T-helper 2 cell (primary cell): ENCODE measurements at places on chromosomes 16 and 17.
A peak's percentile ranks its signal among the peaks of the same experiment; 100 is the strongest.

DNA sequence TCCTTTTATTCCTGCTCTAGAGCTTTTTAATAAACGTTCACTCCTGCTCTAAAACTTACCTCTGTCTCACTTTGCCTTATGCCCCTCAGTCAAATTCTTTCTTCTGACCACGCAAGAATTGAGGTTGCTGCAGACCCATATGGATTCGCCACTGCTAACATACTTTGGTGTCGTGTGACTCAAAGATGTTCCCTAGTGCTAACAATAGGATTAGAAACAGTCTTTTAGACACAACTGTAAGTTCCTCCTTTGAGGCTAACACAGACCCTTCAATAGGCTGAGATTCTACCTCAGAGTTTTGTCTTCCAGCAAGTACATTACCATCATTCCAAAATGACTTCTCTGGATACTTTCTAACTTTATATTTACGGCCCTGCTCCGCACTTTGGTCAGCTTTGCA lies 149.5 kb upstream of the COX10 start:
- DNase-seq: no peak

GRCh38 chr17:14818469-14818868 lies 446.7 kb downstream of the PMP22 start:
- DNase-seq: no peak

DNA sequence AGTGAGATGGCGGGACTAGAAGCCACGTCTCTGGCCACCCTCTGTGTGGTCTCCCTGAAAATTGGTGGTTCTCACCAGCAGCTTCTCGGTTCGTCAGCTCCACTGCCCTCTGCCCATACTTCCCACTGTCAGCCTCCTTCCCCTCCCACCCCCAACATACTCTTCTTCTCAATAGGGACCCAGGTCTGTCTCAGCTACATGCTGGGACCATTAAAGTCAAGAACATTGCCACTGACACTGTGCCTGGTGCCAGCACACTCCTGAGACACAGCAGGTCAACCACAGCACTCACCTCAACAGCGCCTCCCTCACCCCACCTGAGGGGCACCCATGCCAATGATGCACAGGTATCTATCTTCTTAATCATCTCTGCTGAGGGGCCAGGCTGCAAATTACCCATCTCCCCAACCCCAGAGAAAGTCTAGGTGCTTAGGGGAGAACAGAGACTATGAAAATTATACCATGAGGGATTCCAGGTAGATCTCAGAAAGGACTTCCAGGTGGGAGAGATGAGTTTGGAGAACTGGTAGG lies 1.3 kb downstream of the PLXDC1 start:
- DNase-seq: no peak

DNA sequence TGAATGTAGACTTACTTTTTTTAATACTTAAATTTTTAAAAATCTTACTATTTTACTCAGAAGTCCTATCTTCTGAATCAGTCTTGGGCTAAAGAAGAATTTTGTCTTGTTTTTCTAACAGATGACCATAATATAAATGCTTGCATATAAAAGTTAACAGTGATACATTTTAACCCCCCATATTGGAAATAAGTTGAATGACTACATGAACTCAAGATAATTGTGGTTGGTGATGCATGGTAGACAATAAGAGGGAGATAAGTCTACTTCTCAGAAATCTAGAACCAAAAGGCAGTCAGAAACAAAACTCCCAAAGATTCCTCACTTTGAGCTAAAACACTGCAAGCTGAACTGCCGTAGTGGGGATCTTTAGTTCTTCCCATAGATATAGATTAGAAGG lies 868.4 kb upstream of the SOX9 start:
- DNase-seq: no peak

- DNase-seq: peak; percentile 52
Measured at GRCh38 chr16:27426423-27427408, 24.7 kb downstream of the IL21R start.

DNA sequence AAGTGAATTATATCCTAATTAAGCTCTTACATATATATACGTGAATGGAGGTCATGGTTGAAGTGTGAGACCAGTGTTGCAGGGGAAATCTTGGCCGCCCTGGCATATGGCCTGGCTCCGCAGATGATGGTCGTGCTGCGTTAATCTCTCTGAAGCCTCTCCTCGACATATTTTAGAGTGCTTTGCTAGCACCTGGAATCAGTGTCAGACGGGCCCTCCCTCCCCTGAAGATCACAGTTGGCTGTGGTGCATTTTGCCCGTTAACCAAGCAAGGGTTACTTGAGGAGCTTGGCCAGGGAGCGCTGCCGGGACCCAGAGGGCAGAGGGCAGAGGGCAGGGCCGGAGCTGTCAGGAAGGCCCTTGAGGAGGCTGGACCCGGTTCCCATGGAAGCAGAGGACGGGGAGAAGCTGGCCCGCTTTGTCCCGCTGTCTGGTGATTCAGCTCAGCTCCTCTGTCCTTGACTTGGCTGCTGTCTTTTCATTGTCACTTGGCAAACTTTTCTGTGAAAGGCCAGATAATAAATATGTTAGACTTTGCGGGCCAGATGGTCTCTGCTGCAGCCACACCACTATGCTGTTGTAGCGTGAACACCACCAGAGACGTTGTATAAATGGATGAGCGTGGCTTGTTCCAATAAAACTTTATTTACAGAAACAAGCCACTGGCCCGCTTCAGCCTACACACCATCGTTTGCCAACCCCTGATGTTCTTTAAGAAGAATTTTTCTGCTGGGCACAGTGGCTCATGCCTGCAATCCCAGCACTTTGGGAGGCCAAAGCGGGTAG lies 32.3 kb downstream of the CIBAR2 start:
- no peak for DNase-seq

DNA sequence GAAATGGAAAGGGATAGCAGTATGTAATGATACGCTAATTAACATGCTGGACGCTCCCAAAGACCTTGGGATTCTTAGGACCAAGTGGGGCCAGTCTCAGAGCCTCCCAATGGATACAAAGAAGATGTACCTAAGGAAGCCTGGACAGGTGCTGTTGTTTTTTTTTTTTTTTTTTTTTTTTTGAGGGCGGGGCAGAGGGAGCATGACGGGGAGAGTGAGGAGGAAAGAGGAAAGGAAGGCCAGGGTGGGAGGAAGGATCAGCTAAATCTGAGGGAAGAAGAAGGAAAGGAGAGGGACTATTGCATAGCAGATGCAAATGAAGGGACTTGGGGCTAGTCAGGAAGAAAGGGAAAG lies 2.5 kb downstream of the VAMP2 start:
- DNase-seq: no peak

DNA sequence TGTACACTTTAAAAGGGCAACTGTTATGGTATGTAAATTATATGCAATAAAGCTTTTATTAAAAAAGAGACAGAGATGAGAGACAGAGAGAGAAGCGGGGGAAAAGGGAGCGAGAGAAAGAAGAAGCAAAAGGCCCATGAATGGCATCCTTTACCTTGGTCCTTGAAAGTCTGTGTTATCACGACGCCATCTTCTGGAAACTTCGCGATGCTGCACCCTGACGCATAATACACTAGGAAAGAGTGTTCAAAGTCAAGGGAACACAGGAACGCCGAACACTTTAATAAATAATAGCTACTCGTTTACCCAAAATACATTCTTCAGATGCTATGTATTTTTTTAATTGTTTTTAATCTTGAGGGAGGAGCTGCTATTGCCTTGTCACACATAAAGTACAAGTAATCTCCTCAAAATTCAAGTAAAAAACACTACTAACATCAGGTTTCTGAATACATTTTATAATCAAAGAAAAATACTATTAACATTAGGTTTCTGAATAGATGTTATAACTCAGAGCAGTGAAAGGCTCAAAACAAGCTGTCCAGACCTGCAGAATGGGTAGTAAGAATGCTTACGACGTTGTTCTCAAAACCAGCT lies 23.0 kb upstream of the SLC38A8 start:
- no peak for DNase-seq

GRCh38 chr16:27867122-27868110 lies 196.1 kb downstream of the GSG1L start:
- peak; percentile 72 for DNase-seq

GRCh38 chr17:48543854-48544348 lies 1.0 kb downstream of the HOXB2 start:
- DNase-seq: no peak

GRCh38 chr16:63629272-63629671 lies 1492.6 kb downstream of the CDH11 start:
- no peak for DNase-seq

DNA sequence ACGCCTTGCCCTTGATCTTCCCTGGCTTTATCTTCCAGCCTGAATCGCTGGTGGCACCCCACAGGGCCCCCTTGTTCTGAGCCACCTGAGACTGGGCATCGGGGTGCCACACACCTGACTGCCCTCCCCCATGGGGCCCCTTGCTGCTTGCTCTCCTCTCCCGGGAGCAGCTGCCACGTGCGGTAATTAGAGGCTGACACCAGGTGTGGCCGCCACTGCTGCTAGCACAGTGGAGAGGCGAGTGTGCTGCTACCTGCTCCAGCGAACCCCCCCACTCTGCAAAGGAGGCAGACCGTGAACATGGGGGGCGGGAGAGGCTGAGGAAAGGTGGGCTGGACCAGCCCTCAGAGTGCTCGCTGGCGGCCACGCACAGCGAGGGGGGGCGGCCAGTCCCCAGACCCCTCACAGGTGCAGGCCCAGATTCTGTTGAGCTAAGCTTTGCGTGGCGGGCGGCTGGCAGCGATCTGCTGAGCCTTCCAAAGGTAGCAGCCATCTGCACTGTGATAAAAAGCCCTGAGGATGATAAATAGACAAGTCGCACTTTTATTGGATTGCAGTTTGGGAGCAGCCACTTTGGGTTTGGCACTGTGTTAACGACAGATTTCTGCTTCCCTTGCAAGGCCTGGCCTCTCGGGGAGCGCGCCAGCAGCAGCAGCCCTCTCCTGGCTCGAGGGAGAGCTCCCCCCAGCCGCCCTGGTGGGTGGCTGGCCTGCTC lies 167.9 kb upstream of the GSE1 start:
- DNase-seq: no peak

DNA sequence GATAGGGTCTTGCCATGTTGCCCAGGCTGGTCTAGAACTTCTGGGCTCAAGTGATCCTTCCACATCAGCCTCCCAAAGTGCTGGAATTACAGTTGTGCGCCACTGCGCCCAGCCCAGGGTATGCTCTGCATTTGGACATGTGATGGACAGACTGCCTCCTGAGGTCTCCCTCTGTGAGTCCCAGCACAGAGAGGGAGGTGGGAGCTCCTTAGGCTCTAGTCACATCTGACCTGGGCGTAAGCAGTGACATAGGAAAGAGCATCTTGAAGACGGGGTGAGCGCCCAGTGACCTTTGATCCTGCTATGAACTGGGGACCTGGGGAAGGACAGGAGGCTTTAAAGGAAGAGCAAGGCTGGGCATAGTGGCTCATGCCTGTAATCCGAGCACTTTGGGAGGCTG lies 2.2 kb upstream of the GFAP start:
- DNase-seq: no peak

DNA sequence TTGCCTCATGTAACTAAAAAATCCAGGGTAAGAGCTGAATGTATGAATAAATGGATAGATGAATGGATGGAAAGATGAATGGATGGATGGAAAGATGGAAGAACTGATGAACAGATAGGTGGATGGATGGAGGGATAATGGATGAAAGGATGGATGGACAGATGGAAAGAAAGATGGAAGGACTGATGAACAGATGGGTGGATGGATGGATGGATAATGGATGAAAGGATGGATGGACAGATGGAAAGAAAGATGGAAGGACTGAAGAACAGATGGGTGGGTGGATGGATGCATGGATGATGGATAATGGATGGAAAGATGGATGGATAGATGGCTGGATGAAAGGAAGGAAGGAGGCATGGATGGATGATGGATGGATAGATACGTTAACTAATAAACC lies 11.9 kb downstream of the CHD9NB start:
- no peak for DNase-seq

DNA sequence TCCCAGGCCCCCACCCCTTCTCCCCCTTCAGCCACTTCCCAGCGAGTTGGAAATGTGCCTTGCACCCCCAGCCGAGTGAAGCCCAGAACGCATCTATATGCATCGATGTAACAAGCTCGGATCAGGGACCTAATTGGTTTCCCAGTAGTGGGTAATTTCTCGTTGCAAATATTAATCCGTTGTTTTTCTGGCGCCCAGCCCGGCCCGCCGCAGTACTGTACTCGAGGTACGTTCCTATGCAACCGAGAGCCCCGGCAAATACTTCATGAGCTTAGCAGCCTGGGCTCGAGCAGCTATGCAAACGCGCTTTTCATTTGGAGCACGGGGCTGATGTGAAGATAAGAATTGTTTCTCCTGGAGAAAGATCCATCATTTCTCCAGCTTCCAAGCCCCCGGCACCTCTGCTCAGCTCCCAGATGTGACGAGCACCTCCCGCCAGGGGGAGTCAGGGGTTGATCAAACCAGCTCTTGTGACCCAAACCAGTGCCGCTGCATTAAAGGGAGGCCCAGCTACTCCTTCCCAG lies 229.8 kb downstream of the KATNIP start:
- no peak for DNase-seq

- DNase-seq: no peak
Measured at GRCh38 chr17:1447052-1447451, 9.0 kb downstream of the CRK start.

GRCh38 chr17:42131981-42132432 lies 9.4 kb downstream of the HSPB9 start:
- DNase-seq: no peak

GRCh38 chr16:81333356-81333755 lies 18.6 kb downstream of the GAN start:
- no peak for DNase-seq

- DNase-seq: no peak
Measured at GRCh38 chr17:17911001-17911613, 61.1 kb downstream of the TOM1L2 start.

DNA sequence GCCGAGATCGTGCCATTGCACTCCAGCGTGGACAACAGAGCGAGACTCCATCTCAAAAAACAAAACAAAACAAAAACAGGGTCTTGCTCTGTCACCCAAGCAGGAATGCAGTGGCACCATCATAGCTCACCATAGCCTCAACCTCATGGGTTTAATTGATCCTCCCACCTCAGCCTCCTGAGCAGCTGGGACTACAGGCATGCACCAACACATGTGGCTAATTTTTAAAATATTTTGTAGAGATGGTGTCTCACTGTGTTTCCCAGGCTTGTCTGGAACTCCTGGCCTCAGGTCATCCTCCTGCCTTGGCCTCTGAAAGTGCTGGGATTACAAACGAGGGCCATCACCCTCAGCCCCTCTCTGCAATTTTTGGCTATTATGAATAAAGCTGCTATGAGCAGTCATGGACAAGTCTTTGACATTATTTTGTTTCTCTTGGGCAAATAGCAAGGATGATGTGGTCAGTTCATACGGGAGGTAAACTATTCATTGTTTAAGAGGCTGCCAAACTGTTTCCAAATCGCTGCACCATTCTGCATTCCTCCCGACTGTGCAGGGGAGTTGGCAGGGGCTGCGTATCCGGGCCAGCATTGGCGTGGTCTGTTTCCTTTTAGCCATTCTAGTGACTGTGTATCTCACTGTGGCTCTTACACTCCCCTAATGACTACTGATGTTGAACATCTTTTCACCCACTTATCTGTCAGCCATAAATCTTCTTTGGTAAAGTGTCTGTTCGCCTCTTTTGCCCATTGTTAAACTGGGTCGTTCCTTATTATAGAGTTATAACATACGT lies 21.1 kb downstream of the EIF4A3 start:
- no peak for DNase-seq
